ENCODE measurements at places on chromosomes 5 and 9. TPM values are rescaled to one million over a fixed set of nuclear protein-coding genes. Genes with fewer than 3 reads are reported as not detected.

CDC20B gene
- total RNA-seq = not detected

GABRG2 gene
- total RNA-seq = not detected

- DNase-seq = peak; percentile 76
Measured at GRCh38 chr5:32709750-32710549, 1.2 kb upstream of the NPR3 start.

DNA sequence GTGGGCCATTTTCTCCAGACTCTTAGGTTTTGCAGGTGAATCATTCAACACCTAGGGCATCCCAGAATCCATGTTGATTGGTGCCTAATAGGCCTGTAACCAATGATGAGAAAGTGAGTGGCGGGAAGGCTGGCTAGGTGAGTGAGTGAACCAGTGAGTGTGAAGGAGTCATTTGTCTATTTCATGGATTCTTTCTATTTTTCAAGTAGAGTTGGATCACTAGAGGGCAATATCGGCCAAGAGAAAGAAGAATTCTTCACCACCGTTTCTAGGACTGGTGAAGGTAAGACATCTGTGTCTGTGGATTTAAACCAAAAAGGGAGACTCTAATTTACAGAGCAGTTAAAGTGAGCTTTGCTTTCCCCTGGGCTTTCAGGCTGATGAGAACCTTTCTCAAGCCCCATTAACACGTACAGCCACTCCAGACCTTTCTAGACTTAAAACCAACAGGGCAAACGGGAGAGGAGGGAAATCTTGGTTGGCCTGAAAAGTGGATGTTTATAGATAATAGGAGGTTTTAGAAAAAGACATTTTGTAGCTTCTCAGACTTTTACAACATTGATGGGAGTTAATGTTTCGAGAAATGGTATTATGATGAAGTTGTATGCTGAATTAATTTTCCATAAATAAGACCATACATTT, 114.3 kb upstream of the IL12B start:
- no peak for DNase-seq

DNA sequence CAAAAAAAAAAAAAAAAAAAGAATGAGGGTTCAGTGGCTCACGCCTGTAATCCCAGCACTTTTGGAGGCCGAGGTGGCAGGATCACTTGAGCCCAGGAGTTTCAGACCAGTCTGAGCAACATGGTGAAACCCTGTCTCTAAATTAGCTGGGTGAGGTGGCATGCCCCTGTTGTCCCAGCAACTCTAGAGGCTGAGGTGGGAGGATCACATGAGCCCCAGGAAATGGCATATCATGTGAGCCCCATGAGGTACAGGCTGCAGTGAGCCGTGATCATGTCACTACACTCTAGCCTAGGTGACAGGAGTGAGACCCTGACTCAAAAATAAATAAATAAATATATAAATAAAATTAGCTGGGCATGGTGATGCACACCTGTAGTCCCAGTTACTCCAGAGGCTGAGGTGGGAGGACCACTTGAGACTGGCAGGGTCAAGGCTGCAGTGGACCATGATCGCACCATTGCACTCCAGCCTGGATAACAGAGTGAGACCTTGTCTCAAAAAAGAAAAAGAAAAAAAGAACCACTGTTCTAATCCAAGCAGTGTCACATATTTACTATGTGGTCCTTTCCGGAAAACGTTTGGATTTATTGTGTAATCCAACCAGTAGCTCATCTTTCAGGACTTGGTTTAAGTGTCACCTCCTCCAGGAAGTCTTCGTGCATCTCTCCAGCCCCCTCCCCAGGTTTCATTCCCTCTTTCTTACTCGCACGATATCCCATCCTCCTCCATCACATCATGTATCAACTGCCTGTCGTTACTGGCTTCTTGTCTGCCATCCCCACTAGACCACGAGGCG, 12.3 kb upstream of the SPOUT1 start:
- no peak for DNase-seq

All from left cardiac atrium (tissue), 4 donors.